Hypothalamus (tissue), 51 donors: ENCODE measurements at places on chromosomes 12 and 14.

DNA sequence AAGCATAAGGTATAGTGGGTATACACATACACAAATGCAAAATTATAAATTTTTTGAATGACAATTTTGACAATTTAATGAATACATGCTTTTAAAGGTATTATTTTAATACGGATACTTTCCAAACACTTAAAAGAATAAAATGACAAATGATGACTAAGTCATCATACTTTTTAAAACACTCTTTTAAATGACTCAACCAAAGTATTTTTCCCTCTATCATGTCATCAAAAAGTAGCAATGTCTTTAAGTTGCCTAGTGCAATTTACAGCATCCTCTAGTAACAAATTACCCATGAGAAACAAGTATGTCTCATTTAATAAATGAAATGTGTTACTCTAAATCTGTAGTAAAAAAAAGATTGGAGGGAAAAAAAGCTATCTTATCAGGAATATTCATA, 73.3 kb downstream of the RPS6KA5 start:
- no peak for DNase-seq

- DNase-seq: no peak
Measured at GRCh38 chr14:29930283-29930682, 2.6 kb upstream of the PRKD1 start.

DNA sequence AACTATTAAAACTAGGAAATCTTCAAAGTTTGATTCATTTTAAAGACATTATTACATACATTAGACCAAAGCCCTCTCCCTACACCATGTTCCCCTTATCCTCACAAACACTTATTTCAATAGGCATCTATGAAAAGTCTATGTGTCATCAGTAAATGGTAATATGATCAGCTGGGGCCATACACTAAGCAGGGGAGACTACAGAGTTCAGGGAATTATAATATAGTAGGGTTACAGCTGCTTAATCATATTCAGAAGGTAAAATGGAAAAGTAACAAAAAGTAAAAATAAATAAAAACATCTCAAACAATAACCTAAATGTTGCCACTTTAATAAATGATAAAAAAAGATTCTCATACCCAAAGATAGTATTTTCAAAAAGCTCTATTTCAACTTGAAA, 29.1 kb downstream of the PAWR start:
- no peak for DNase-seq

DNA sequence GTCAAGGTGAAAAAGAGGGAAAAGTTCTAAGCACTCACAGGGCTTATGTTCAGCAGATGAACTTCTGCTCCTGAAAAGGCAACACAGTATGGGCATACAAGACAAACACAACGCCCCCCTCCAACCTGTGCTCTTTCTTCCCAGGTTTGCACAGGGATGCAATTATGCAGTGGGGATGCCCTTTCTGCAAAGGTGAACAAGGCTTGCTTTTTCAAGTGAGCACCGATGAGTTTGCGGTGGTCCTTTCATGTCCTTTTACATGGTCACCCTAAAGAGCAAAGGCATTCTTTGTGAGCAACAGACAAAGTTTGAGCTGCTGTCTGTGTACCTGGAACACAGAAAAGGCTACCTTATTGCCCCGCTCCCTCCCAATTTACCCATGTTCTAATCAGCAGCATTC, 6.7 kb downstream of the KITLG start:
- no peak for DNase-seq

- no peak for DNase-seq
Measured at GRCh38 chr12:82486524-82487235, 128.4 kb downstream of the METTL25 start.

DNA sequence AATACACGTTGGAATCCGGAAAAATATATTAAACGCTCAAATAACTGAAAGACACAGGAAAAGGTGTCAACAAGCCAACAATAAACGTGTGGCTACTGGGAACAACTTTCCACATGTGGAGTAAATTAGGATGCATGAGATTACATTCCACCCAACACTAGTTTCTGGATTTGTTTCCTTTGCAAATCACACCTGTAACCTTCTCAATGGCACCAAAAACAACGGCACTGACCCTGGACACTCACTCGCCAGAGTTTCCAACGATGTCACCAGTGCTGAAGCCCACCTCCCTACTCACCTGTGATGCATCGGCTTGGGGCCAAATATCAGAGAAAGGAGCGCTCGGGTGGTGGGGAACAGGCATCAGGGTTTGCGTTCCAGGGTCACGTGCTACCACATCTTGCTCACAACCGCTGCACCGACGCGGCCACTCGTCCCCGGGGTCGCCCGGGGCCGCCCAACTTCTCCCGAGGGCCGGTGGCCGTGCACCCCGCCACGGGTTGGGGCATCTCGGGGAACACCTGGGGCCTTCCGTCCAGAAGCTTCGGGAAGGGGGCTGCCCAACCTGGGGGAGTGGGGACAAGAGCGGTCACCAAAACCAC, 629 bp downstream of the PRDM4 start:
- DNase-seq: no peak

DNA sequence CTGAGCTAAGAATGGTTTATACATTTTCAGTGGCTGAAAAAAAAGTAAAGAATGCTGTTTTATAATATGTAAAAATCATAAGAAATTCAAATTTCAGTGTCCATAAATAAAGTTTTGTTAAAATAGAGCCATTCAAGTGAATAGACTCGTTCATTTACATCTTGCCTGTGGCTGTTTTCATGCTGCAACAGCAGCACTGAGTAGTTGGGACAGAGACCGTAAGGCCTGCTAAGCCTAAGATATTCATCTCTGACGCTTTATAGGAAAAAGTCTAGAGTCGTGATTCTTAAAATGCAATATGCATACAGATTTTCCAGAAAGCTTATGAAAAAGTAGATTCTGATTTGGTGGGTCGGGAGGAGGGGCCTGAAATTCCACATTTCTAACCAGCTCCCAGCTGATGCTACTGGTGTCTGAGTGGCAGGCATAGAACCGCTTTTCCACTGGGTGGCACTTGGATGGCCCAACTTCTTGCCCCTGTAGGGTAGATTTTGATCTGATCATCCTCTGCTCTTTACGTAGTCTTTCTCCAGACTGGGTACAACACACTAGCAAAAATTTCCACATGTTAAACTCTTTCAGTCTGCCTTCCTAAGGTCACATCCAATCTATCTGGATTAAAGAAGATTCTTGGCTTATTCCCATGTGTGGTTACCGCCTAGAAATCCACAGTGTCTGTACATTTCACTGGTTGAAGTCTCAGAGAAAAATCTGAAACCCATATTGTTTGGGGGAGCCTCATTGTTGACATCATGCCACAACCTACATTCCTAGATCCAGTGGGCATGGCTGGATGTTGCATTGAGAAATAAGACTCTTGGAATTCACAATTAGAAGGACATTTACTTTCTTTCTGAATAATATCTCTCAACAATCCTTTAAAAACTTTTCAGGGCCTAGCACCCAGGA, 151.2 kb downstream of the C12orf75 start:
- DNase-seq: no peak
